Right forelimb (tissue), 1 donor: ENCODE measurements at places on chromosomes 3 and 15.

DNA sequence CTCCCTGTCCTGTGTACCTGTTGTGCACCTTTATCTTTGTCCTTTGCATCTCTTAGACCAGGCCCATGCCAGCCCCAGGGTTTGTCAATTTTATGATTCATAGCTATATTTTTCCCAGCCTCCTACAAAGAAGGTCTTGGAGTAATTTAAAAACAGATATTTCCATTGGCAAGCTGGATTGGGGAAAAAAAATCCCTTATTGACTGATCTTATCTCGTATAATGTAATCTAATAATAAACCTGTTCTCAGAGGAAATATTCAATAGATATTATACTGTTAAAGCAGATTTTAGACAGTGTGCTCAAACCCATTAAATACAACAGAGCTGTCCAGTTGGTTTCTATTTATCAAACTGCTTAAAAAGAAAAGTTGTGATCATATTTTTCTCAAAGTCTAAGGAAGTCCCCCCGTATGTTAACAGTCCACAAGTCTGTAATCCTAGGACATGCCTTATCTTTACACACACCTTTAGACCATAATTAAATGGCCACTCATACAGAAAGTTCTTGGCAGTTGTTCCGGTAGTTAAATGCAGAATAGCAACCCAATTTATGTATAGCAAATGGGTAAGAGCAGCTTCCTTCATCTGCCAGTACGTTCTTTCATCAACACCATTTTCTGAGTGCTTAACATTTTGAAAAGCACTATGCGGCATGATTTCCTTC is 700.9 kb upstream of the NR2F2 start:
- no peak for DNase-seq

GRCh38 chr15:68192117-68192516 is 13.0 kb downstream of the CALML4 start:
- DNase-seq, result no peak

- no peak for DNase-seq
Observed at GRCh38 chr3:172076212-172076611, 36.8 kb downstream of the FNDC3B start.

DNA sequence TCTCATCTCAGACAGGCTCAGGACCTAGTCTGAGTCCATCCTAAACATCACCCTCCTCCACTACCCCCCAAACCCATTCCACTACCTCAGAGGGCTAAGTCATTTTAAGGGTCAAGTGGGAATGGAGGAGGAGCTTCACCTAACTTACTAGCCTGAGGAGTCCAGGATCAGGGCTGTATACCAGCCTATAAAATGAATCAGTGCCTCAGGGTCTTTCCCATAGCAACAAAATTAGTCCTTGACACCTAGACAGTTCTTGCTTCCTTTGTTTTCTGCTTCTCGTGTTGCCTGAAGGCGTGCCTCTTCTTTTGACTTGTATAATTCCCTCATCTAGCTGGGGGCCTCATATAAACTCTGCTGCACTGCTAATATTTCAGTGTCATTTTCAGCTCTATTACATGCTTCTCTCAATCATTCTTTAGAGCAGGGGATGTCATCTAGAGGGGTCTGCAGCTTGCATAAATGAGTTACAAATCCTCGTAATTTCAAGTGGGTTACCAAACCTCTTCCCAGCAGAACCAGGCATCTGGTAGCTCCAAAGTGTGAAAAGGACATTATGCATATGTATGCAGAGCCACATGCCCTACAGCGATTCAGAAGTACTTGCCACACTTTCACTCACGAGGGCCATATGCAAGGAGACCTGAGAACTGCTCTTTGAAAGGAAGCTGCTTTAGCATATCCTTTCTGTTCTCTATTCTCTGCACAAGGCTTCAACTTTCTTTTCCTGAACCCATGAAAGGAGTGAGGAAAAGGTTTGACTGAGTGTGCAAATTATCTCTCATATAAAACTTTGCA is 311.7 kb upstream of the SEMA6D start:
- DNase-seq, result no peak

- DNase-seq, result peak; percentile 59
Observed at GRCh38 chr3:10950476-10951294, 41.9 kb upstream of the SLC6A1 start.

DNA sequence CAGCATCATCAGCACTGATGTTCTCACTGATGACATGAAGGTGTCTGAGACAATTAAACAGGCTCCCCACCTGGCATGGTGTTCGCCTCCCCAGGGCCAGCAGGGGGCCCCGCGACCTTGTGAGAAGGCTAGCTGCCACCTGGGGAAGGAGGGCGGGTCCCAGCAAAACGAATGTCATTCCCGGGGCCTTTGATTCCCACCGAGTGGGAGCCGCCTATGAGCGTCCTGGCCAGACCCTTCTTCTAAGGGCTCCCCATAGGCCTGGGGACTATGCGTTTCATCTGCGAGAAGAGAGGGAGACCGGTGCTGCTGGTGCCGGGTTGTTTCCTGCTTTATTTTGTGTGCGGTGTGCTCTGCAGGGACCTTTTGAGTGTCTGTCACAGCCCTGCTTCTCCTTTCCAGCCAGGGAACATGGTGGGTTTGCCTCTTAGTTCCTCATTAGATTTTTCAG is 20.5 kb upstream of the MINDY4B start:
- DNase-seq, result no peak

DNA sequence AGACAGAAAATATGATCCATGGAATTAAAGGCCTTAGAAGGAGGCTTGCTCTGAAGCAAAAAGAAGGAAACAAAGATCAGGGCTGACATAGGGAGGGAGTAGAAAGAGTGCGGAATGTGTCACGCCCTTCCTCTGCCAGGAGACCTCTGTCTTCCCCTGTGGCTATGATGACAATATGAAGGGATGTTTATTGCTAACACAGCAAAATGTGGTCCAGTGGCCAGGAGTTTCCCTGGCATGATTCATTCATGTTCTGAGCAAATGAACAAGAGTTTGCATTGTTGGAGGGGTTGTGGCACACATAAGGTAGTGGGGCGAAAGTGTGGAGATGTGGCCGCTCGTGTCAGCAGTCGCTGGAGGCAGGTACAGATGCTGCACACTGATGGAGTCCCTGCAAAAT is 169.4 kb downstream of the SHQ1 start:
- DNase-seq, result no peak

DNA sequence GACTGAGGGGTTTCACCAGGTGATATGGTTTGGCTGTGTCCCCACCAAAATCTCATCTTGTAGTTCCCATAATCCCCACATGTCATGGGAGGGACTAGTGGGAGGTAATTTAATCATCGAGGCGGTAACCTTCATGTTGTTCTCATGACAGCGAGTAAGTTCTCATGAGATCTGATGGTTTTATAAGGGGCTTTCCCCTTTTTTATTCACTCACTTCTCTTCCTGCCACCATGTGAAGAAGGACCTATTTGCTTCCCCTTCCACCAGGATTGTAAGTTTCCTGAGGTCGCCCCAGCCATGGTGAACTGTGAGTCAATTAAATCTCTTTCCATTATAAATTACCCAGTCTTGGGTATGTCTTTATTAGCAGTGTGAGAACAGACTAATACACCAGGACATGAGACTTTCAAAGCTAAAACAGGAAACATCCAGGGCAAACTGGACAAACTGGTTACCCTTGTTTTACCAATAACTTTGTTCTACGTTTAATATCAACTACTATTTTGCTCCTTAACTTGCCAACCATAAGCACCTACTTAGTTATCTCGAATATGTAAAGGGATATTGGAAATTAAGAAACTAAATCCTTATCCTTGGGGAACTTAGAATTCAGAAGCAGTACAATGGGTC is 98.2 kb downstream of the MYH15 start:
- DNase-seq, result no peak

- DNase-seq, result no peak
Observed at GRCh38 chr3:43273416-43273815, 12.9 kb upstream of the SNRK start.

GRCh38 chr15:70853973-70854665 is at the start of gene LARP6:
LARP6 (minus strand) TSS chr15:70854157; CDS start chr15:70854088, 69 bp downstream.
- DNase-seq, result peak; percentile 82

GRCh38 chr3:16788440-16789056 is 96.2 kb upstream of the PLCL2 start:
- DNase-seq, result no peak

GRCh38 chr15:33396475-33396874 is 85.7 kb downstream of the RYR3 start:
- no peak for DNase-seq

GRCh38 chr15:74847432-74847831 is 4.5 kb upstream of the ULK3 start:
- DNase-seq, result no peak

GRCh38 chr3:159593927-159594605 is 394.6 kb upstream of the IL12A start:
- no peak for DNase-seq

- no peak for DNase-seq
Observed at GRCh38 chr3:37906734-37907282, 45.1 kb downstream of the CTDSPL start.

DNA sequence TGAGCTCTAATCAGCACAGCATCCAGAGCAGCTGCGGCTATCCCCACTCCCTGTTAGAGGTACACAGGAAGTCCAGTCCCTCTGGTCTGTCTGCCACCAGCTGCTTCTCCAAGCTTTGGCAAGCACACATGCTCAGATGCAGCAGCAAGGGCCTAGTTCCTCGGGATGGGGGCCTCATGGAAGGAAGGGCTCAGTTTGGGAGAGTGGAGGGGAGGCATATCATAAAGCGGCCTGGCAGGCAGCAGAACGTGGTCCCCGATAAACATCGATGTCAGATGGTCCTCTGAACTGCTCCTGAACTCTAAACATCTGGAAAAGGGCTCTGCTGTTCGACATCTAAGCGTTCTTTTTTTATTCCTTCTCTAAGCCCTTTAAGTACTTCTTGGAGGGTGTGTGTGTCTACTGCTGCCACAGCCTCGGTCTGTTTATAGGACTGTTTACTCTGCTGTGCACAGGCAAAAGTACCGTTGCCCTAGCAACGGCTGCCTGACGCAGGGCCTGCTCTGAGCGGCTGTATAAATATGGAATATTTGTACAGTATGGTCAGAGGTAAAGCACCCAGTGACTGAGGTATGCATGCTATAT is 74.6 kb downstream of the PRICKLE2 start:
- peak; percentile 81 for DNase-seq

DNA sequence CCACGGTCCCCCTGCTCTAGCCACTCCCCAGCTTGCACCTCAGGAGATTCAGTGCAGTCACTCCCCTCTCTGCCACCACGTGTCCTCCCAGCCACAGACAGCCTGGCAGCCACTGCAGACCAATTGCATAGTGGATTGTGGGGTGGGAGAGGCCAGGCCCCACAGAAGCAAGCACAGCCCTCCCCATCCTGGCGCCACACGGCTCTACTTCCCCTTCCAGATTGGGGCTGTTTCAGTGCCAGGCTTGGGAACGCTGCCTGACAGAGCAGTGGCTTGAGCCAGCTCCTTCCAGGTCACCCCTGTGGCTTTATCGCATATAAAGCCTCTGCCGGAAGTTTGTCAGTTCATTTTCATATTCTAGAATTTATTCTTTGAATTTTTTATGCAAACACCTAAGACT is 90.7 kb downstream of the TMEM266 start:
- no peak for DNase-seq

GRCh38 chr3:25783661-25784512 is 644 bp upstream of the NGLY1 start:
- peak; percentile 88 for DNase-seq

DNA sequence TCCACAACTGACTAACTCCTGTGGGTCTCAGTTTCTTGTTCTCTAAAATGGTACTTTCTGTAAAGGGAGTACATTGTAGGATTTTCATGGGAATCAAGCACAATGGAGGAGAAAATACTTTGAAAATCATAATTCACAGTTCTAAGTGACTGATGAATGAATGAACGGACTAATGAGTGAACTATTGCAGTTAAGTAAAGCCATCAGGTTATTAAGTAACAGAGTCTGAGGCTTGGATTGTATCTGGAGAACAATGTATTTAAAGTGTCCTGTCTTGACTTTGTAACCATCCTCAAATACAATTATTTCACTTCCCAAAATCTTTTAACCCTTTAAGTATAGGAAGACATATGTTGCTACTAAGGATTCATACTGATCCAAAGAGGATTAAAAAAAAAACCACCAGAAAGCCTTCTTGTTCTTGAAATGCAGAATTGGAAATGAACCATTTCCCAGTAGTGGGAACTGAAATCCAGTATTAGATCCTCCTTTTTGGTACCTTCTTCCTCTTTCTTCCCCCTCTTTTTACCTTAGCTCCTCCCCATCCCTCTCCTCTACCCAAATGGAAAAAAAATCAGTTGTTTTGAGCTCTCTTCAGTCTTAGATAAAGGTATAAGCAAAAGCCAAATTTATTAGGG is 13.2 kb upstream of the BCL6 start:
- no peak for DNase-seq

- no peak for DNase-seq
Observed at GRCh38 chr15:101463270-101463669, 26.2 kb downstream of the PCSK6 start.

DNA sequence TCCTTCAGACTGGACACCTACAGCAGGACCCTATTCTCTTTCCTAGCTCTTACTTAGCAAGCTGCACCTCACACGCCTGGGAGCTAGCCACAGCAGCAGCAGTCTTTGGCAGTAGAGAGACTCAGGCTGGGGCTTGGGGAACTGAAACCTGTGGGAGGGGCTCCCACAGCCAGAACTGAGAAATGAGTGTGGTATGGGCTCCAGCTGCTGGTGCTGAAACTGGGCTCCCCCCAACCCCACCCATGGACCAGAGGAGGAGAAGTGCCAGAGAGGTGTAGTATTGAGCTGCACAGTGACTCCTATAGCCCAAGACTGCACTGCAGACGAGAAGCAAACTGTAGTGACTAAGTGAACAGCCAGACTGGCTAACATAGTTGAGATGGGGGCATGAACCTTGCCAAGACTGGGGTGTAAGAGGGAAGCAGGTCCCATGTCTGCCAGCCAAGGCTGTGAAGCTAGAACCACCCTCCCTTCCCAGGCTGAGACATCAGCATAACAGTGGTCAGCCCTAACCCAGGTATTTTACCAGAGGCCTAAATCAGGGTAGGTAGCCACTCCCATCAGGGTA is 62.5 kb downstream of the MYO5A start:
- no peak for DNase-seq

GRCh38 chr3:188262913-188263683 is 109.1 kb downstream of the LPP start:
- no peak for DNase-seq

DNA sequence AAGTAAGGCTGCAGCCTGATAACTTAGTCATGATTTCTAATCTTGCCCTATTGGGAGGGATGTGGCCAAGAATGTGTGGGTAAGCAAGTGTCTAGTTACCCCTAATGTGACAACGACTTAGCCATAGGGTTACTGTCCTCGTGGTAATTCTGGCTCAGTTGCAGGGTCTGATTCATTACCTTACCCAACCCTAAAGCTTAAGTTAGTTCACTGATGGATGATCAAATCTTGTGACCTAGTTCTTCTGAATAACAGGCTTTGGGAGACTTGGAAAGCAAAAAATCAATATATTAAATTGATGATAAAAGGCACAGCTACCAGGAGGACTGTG is 1.6 kb upstream of the INTS14 start:
- DNase-seq, result no peak
